Muscle of back (tissue), 13 donors: ENCODE measurements at places on chromosomes 11 and 22. TPM values are rescaled to one million over a fixed set of nuclear protein-coding genes. Genes with fewer than 3 reads are reported as not detected.

DNA sequence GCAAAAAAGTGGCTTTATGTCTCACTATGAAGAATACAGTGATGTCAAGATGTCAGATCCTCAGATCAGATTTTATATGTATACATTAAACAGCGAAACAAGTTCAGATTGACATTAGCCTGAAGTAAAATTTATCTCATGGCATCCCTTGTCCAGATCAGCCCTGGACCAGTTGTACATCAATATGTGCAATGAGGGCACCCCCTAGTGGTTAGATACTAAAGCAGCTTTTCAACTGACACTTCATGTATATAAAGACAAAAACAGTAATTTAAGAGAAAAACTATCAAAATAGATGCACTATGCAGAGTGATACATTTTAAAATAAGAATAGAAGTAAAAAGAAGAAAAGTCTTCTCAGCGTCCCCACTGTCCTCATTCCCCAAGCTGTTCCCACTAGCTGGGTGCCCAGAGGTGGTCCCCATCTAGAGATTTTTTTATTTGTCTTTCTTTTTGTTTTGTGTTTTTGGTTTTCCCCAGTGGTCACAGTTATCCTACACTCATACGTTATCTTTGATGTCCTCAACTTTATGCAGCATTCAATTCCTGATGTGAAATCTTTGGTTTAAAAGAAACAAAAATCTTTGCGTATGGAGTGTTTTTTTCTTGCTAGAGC lies 2193.4 kb upstream of the RAG2 start:
- DNase-seq: peak; percentile 48

GRCh38 chr11:2446590-2447252 lies 1.9 kb downstream of the KCNQ1 start:
- no peak for DNase-seq

DNA sequence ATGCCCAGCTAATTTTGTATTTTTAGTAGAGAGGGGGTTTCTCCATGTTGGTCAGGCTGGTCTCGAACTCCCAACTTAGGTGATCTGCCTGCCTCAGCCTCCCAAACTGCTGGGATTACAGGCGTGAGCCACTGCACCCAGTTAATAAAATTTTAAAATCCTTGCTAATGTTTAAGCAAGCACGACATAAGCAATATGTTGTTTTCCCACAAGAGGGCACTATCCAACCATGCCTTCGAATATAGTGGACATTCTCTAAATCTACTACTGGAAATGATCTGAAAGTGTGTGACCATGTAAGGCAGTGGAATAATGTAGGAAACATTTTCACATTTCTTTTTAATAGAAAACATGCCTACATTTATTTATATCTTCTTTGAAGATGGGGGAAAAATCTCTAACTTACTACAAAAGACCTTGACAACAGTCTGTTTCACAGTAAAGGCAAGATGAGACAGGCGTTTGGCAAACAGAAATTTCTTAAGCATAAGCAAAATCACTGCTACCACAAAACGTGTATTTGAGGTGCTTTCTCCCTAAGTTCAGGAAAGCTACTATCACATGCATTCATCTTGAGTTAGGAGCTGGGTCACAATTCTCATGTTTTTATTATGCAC lies 38.2 kb downstream of the PITPNB start:
- peak; percentile 74 for DNase-seq

GRCh38 chr11:120375076-120375475 lies 38.9 kb downstream of the ARHGEF12 start:
- DNase-seq: no peak

CRYBB1 gene
- 1.1 TPM for polyA plus RNA-seq
